Eye (tissue), 1 donor: ENCODE measurements at places on chromosomes 7 and 10.

GRCh38 chr7:14765731-14766130 lies 136.8 kb downstream of the DGKB start:
- no peak for DNase-seq

DNA sequence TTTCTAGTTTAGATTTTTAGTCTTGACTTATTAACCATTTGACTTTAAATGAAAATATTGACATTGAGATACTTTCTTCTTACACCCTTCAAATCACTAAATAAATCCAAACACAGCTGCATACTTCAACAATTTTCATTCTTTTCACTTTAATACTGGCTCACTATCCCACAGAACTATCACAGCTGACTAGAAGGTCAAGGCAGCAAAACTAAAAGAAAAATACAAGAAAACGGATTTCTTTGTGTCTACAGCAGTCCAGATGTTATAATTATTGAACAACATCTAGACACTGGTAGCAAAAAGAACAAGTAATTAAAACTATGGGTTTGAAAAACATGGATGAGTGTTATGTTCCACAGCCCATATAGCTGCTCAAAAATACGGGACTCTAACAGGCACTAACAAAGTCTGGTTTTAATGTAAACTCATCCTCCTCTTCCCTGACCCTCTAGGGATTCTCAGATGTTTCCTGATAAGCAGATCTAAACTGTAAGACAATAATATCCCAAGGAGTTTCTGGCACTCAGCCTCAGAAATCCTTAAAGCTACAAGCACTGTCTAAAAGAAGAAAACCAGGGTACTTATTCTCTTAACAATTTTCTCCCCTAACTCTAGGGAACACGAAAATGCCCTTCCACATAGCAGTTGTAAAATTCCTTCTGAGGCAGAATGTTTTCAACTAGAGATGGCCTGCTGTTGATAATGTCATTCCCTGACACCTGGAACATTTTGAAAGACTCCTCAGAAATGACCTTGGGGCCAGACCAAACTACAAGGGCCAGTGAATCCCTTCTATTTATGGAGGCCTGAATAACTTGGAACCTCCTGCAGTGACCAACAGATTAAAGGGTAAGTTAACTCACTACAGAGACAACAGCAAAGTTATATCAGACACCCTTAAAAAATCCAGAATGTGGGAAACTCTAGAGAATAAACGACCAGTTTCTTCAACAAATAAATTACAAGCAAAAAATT lies 12.8 kb downstream of the DNMBP start:
- DNase-seq, result peak; percentile 61

DNA sequence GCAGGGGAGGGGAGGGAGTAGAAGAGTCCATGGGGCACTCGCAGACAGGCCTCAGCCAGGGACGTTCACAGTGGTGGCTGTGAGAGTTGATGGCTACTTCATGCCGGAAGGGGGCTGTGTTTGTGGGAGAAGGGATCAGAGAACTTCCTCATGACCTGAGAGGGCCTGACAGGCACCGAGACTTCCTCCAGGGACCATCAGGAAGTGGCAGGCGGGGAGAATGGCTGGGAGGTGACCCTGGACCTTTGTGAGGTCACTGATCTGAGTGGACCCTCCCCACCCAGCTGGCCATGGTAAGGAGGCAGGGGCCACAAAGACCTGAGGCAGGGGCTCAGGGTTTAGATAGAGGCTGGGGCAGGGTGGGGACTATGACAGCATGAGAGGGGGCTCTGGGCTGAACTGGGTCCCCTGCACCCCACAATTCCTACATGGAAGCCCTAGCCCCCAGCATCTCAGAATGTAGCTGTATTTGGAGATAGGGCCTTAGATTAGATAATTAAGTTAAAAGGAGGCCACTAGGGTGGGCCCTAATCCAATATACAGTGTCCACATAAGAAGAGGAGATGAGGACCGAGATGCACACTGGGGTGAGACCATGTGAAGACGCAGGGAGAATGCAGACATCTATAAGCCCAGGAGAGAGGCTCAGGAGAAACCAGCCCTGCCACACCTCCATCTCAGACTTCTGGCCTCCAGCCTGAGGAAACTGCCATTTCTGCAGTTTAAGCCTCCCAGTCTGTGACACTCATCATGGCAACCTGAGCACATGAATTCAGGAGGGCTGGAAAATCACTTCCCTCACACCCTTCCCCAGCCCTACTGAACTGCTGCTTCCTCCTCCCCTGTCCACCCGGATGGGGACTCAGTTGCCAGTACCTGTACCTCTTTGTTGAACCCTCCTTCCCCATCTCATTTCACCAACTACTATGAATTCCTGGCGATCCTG lies 273.9 kb upstream of the ZNF32 start:
- DNase-seq, result no peak

DNA sequence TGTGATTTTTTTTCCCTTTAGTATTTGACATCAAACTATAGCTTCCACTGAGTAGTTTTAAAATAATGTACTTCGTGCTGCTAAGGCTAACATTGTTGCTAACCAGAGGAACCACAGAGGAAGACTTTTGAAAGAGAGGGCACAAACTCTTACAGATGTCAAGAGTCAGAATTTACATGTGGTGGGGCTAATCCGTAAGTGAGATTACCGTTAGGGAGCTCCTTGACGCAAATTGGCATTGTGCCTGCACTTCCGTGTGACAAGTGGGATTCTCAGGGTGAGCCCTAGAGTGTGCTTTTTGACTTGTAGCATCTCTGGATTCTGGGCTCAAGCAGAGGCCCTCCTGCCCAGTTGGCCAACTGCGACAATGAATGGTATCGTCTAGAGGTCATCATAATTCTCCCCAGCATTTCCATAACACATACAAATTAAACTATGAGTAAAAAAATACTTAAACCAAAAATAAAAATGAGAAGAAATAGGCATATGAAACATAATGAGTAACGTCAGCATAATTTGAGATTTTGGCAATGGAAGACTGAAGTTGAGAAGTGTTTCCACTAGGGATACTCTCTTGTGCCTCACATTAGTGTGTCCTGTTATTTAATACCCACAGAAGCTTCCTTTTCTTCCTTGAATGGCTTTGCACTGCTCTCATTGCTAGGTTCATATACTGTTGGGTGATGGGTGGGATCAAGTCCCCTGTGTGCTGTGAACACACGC lies 164.0 kb downstream of the SDK1 start:
- no peak for DNase-seq

- no peak for DNase-seq
Measured at GRCh38 chr7:8214244-8214824, 47.6 kb downstream of the ICA1 start.

GRCh38 chr10:33179067-33179466 lies 155.4 kb downstream of the NRP1 start:
- DNase-seq, result no peak

DNA sequence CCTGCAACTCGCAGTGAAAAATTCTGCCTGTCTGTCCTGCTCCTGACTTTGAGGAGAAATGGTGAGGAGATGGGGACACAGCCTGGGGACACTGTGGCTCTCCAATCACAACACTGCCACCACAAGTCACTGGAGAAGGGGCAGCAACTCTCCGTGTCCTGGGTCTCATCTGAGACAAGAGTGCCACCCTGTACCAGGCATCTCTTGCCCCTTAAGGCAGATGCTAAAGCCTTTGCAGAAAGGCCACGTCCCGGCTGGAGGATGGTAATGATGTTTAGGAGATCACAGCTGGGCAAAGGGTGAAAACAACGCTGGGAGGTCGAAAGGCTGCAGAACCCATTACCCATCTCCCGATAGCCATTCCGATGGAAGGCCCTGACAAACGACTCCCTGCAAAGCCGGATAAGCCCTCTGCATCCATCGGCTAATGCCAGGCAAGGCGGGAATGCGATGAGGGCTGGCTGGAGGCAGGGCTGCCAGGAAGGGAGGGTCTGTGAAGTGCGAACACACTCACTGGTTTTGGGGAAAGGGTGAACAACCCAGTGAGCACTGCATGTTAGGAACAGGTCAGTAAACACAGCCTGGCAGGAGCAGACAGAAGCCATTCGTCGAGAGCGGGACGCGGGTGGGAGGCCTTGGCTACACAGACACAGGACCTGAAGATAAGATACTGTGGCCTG lies 190.8 kb downstream of the ADARB2 start:
- no peak for DNase-seq

- DNase-seq, result no peak
Measured at GRCh38 chr7:8125680-8126444, 136.1 kb downstream of the ICA1 start.

- no peak for DNase-seq
Measured at GRCh38 chr10:71433768-71434744, 37.3 kb downstream of the CDH23 start.

DNA sequence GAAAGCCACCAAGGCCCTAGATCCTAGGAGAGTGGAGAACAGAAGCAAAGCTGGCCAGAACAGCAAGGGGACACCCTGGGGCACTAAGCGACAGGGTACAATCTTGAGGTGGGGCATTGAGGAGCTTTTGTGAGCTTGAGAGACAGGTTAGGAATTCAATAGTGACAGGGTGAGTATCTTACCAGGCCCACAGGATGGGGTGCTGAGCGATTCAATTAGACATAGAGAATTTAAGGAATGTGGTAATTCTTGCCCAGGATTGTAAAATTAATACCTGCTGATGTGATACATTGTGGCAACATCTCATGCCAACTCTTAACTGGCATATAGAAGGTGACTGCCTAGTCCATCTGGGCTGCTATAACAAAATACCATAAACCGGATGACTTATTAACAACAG lies 14.0 kb downstream of the RBP3 start:
- DNase-seq, result no peak

GRCh38 chr7:157018997-157019608 lies 8.6 kb upstream of the MNX1 start:
- no peak for DNase-seq

- no peak for DNase-seq
Measured at GRCh38 chr10:103663236-103663635, 169.7 kb downstream of the NEURL1 start.
